ENCODE measurements at places on chromosomes 13 and 19. TPM values are rescaled to one million over a fixed set of nuclear protein-coding genes. Genes with fewer than 3 reads are reported as not detected.

DNA sequence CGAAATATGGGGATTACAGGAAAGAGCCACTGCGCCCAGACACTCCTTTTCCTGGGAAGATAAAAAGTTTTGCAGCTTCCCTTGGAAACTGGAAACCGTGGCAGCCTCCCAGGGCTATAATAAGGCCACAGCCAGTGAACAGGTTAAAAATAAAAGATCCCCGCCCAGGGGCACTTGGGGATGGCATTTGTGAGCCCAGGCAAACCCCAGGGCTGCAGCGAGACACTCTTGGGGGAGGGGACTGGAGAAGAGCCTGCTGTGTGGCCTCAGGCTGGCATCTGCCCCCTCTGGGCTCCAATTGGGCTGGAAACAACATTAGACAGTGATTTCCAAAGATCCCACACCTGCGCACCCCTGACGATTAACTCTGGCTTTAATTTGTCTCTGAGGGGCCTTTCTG is 11.2 kb downstream of the FEM1A start:
- DNase-seq = no peak

GRCh38 chr13:41492432-41493260 is 35.3 kb downstream of the RGCC start:
- no peak for DNase-seq

ZNF530 gene
- 5.3 TPM for total RNA-seq

RFPL4AL1 gene
- not detected for total RNA-seq

MATK gene
- 1.9 TPM for total RNA-seq

LILRA1 gene
- total RNA-seq = 0.34 TPM

ZNF91 gene
- 256 TPM for total RNA-seq

All from ureter (tissue), 1 donor.